Hippocampal formation (tissue), 2 donors: ENCODE measurements at places on chromosomes 6 and 20.
A peak's percentile ranks its signal among the peaks of the same experiment; 100 is the strongest.

GRCh38 chr6:87330961-87331360, 1.9 kb upstream of the GJB7 start:
- DNase-seq = no peak

- DNase-seq = no peak
Observed at GRCh38 chr6:3455569-3456394, 1.1 kb downstream of the SLC22A23 start.

- no peak for DNase-seq
Observed at GRCh38 chr20:5090191-5090590, 29.6 kb downstream of the PCNA start.

- no peak for DNase-seq
Observed at GRCh38 chr6:95777338-95777737, 200.0 kb downstream of the MANEA start.

GRCh38 chr20:845226-845868, 11.8 kb downstream of the FAM110A start:
- no peak for DNase-seq

DNA sequence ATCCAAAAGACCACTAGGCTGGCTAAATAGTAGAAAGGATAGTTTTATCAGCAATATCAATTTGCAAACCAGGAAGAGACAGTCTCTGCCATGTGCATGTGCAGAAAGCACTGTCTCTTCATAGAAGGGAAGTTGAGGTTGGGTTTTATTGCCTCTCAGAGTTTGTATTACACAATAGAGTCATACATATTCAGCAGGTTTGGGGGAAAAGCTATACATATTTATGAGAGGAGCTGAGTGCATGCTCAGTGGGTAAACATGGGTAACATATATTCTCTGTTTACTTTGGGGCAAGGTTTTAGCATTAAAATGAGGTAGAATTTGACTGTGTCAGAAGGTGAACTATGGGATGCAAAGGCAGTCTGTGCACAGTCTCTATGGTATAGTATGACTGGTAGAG, 14.9 kb downstream of the TMEM170B start:
- no peak for DNase-seq

DNA sequence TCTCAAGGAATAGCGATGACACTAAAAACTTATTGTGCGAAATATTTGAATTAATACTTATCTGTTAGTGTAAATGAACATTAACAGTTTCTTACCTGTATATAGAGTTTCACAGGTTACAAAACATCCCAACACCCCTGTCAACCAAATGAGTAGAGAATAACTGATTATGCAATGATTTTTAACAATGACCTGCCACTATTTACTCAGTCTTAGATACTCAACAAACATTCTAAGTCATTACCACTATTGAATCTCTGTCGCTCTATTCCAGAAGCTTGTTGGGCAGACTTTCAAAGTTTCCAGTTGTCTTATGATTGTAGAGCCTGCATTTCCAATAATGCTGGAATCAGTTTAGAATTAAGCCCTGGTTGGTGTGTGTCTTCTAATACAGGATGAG, 85.5 kb downstream of the RNF182 start:
- DNase-seq = no peak

GRCh38 chr20:64045346-64046011, 4.0 kb downstream of the SOX18 start:
- no peak for DNase-seq

GRCh38 chr6:70398783-70399728, 14.3 kb upstream of the FAM135A start:
- no peak for DNase-seq

GRCh38 chr20:48064929-48065328, 279.6 kb upstream of the SULF2 start:
- DNase-seq = no peak

GRCh38 chr6:7542065-7542873, 798 bp downstream of the DSP start:
- DNase-seq = no peak

DNA sequence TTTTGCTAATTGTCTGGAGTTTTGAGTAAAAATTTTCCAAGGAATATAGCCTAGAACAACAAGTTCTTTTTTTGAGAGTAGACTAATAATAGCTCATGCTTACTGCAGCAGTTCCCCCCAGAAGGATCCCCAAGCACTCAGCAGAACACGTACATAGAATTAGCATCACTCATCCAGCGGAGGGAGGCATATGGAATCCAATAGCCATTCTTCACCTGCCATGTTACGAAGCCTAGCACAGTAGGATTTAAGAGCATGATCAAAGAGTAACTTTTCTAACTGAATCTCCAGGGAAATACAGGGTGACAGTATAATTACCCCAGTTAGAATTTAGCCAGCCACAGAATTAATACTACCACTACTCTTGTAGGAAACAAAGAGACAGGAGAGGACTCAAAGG, 511.7 kb upstream of the NOX3 start:
- no peak for DNase-seq

- no peak for DNase-seq
Observed at GRCh38 chr6:44556046-44556445, 168.5 kb downstream of the CDC5L start.

DNA sequence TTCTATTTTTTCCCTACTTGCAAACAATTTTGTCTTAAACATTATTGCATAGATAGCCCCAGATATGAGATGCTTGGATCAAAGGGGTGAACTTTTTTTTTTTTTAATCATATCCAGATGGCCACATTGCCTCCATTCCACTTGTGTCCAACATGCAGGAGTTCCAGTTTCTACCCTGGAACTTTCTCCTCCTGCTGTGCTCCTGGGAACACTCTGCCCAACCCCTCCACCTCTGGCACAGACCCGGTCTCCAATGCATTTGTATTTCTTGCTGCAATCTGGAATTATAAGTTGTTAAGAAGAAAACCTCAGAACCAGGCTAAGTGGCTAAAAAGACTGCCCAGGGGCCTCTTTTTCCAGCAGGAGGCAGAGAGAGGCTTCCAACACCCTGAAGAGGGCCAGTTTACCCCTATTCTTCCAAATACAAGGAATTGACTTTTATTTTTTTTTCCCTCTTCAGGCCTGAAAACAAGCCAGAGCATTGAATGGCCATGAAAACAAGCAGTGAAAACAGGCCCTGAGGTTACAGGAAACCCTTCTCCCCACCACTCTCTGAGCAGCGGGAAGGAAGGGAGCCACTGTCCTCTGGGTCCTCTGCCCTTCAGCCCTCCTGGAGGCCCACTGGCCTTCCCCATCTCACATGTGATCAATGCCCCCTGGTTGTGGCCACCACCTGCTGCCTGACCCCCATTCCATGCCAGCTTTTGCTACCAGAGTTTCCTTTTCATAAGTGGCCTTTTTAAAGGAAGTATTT, 44.3 kb downstream of the PDYN start:
- peak; percentile 43 for DNase-seq

- no peak for DNase-seq
Observed at GRCh38 chr20:42988319-42988718, 201.4 kb downstream of the PTPRT start.

- no peak for DNase-seq
Observed at GRCh38 chr20:34920055-34920454, 35.6 kb downstream of the GSS start.

DNA sequence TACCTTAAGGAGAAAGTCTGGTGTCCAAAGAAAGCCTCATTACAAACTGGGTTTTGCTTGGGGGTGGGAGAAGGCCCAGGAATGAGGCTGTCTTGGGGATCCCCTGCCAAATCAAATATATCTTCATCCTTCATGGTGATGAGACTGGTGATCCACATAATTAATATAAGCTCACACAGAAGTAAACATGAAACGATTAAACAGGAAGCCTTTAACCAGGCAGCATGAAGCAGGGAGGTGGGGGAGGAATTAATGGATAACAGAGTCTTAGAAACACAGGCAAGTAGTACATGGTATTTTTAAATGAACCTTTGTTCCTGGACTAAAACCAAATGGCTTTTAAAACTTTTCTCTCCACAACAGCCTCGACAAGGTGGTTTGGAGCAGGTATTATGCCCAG, 437.5 kb downstream of the TFAP2A start:
- no peak for DNase-seq

GRCh38 chr6:49336514-49337131, 126.4 kb downstream of the MMUT start:
- DNase-seq = no peak

DNA sequence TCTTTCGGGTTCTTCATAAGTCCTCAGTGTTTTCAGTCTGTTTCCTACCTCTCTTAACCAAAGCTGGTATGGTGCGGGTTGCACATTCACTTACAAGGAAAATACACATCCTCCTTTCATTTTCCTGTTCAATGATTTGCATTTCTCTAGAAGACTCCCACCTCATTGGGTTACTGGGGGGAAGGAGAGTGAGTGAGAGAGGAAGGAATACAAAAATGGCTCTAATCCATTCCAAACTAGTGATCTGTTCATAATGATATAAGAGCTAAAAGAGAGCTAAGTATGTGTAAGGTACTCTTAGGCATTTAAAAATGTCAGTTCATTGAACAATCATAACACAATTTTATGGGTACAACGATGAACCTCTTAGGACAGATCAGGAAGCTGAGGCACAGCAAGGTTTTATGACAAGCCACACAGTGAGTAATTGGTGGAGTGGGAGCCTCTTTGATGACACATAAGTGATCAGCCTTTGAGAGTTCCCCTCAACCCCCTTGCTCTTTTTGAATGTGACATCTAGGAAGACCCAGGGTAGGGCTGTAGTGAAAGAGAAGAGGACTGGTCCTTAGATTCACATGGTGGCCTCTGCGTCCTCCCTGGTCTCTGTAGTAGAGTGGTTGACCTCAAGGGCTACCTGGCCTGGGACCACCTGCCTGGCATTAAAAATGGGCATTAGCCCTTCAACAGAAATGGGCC, 328.4 kb upstream of the SOX4 start:
- no peak for DNase-seq

GRCh38 chr6:112154711-112155110, 67.3 kb downstream of the FAM229B start:
- DNase-seq = no peak

- no peak for DNase-seq
Observed at GRCh38 chr6:89482126-89482525, 49.2 kb downstream of the ANKRD6 start.

GRCh38 chr6:24125980-24126379, at the start of gene NRSN1:
NRSN1 (plus strand) TSS chr6:24126215; CDS start chr6:24134328, 8,113 bp downstream.
- DNase-seq = peak; percentile 34

- DNase-seq = no peak
Observed at GRCh38 chr6:154380741-154381140, 24.1 kb upstream of the IPCEF1 start.

DNA sequence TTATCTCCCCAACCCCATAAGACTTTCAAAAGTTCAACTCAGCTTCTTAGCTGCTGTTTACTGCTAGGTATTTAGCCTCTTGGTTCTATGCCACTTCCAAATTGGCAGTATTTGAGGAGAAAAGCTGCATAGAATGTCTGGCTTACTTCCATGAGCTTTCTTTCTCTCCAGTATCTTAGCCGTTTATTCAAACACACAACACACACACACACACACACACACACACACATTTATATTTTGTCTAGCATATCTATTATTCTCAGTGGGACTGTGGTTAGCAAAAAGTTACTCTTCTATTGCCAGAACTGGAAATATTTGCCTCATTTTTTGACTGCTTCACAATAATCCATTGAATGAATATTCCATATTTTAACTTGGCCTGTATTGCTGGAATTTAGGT, 634.2 kb upstream of the IMPG1 start:
- DNase-seq = no peak

DNA sequence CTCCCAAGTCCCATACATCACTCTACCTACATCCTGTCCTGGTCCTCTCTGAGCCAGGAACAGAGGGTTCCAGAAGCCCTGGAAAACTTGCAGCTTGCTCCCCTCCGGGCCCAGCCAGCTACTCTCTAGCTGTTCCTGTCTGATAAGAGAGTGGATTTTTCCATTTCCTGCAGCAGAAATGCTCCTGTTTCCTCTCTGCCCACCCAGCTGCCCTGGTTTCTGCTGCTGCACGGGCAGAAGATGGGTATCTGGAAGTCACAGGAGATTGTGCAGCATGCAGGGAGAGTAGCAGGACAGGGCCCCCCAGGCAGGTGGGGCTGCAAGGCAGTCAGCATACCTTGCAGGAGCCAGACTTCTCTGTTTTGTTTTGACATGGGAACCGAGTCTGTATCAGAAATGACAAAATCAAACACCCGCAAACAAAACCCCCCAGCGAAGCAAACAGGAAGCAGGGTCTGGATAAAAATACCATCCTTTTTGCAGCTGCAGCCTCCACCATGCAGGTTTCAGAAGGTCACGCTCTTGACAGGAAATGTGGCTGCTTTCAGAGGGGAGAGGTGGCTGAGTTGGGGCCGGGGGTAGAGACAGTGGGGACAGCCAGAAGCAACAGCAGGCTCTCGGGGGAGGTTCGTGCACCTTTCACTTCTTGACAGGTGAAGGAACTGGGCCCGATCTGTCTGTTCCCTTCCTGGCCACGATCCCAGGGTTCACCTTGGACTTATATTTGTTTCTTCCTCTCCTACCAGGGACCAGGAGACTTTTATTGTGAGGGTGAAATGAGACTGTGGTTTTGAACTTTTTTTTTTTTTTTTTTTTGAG, 50.8 kb upstream of the FAM83D start:
- DNase-seq = peak; percentile 36

DNA sequence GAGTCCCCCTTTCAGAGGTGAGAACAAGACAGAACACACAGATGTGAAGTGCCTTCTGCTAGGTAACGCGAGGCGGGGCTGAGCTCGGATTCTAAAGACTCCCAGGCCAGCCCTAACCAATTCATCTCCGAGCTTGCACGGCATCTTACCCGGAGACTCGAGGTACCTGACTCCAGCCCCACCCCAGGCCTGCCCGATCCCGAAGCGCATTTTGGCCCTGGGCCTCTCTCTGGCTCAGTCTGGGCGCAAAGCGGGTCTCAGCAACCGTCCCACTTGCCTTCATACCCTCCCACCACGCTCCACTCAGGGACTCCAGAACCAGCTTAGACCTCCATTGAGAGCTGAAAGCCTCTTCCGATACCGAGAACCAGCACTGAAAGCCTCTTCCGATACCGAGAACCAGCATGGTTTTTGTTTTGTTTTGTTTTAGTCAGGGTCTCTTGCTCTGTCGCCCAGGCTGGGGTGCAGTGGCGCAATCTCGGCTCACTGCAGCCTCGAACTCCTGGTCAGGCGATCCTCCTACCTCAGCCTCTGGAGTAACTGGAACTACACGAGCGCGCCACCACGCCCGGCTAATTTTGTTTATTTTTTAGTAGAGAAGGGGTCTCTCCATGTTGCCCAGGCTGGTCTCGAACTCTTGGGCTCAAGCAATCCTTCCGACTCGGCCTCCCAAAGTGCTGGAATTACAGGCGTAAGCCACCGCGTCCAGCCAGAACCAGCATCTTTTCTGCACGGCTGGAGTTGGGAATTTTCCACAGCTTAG, 557 bp upstream of the DYNLRB1 start:
- DNase-seq = peak; percentile 44

GRCh38 chr6:138107752-138108592, 753 bp upstream of the PERP start:
- DNase-seq = no peak

GRCh38 chr20:14700639-14700960, 363.2 kb upstream of the FLRT3 start:
- no peak for DNase-seq
